A549 (cell line): ENCODE measurements at places on chromosomes 12 and 14. TPM values are rescaled to one million over a fixed set of nuclear protein-coding genes. Genes with fewer than 3 reads are reported as not detected.
A peak's percentile ranks its signal among the peaks of the same experiment; 100 is the strongest.

Gene GPR65
- not detected in 3 replicates for polyA plus RNA-seq

DNA sequence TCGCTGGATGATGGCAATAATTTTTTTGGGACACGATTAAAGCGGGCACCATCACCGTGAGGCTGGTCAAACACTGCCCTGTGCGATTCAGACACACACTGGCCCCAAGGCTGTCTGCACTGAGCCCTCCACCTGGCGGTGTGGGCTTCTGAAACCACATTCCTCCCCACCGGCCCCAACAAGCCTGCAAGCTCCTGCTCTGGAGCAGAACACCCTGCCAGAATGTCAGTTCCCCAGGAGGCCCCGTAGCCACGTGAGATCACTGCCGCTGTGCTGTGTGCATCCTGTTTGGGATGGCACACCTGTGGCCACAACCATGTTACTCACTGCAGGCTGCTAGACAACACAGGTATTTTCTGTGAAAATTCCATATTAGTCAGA, 7.9 kb downstream of the GSC start:
- no peak for DNase-seq

Gene C14orf39
- not detected in 3 replicates for polyA plus RNA-seq

DNA sequence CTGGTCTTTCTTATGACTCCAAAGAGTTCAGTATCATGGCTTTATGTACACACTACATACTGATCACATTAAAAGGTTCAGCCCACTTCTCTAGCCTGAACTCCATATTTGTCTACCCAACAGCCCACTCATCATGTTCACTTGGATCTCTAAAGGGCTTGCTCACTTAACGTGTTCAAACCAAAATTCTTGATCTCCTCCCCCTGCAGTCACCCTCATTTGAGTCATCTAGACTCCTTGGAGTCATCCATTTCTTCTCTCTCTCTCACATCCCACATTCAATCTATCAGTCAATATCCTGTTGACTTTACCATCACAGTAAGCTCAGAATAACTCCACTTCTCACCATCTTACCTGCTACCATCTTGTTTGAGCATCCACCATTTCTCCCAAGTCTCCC, 148.4 kb upstream of the ARID2 start:
- DNase-seq: no peak

DNA sequence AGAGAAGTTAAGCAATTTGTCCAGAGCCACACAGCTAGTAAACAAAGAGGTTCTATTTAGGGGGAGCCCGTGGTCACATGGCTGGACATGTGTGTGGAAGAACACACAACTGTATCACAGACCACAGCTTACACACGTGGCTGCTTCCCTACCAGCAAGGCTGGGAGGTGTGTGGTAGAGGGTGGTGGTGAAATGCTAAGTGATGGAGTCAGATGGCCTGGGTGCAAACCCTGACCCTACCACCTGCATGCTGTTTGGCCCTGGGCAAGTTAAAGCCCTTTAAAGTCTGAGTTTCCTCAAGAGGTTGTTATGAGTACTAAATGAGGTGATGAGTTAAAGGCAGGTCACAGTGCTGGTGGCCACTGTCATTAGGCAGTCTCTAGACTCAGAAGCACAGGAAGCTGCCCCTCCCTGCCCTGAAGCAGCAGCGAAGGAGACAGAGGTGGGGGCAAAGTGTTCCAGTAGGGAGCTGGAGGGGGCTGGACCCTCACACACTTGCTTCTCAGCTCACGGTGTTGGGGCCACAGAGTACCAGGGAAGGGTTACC, 64.2 kb downstream of the ERH start:
- no peak for DNase-seq

DNA sequence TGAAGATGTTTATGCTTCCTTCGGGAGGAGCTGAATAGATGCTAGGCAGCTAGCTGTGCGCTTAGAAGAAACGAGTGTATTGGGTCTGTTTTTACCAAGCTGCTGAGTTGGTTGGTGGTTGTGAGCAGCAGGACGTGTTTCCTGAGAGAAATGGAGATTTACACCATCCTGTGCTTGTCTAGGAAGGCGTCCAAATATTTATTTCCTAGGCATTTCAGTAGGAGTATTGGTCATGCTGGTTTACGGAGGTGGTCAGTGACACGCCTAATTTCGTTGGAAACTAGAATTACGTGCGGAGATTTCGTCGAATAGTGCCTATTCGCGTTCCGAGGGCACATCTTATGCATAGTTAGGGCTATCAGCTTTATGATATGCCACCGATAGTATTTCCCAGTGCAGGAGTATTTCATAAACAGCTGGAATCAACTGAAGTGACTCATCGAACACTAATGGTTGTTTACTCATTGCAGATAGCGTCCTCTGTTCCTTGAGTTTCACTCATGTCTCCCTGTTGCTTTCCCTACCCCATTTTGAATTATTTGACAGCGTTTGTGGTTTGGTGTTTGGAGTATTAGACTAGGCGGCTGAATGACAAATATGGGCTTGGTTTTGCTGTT, 780 bp downstream of the TBC1D15 start:
- peak; percentile 49 for DNase-seq

DNA sequence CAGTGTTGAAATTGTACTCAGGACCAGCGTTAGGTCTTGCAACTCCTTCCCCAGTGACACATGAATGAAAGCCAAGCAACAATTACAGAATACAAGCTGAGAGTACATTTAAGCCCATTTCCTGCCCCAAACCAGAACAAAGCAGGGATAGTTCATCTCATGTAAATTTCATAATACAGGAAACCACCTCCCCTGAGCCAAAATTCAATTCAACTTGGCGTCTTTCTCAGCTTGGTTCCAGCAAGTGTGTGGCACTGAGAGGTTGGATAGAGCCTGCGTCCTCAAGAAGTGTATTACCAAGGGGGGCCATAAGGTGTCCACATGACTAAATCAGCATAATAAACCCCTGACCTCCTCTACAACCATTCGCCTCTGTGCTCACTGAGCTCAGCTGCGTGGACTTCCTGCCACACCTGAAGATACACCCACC, 278.9 kb upstream of the CRY1 start:
- DNase-seq: no peak

- no peak for DNase-seq
These were observed 341.4 kb downstream of the ADAMTS20 start for GRCh38 chr12:43210485-43211192.

Gene C14orf180
- polyA plus RNA-seq: not detected in 3 replicates
